AML-193 (cell line): ENCODE measurements at places on chromosomes 16 and 17.

- no peak for DNase-seq
Measured at GRCh38 chr17:42243493-42243982, 32.7 kb downstream of the STAT5B start.

GRCh38 chr16:84950906-84951305, 60.4 kb downstream of the ZDHHC7 start:
- DNase-seq, result peak; percentile 20

DNA sequence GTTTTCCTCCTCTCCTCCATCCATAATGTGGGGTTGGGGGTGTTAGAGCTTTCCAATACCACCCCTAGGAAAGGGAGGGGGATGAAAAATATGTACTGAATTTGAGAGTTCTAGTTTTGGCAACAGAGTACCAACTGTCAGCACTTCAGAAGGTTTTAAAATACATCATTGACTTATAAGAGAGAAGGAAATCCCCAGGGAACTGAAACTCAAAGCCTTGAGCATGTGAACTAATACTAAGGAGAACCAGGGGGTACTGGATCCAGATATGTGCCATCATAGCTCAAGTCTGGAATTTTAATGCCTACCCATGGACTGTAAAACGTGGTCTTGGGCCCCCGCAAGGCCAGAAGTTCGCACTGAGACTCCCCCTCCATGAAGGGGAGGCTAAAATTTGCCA, 15.8 kb downstream of the CACNG5 start:
- no peak for DNase-seq

DNA sequence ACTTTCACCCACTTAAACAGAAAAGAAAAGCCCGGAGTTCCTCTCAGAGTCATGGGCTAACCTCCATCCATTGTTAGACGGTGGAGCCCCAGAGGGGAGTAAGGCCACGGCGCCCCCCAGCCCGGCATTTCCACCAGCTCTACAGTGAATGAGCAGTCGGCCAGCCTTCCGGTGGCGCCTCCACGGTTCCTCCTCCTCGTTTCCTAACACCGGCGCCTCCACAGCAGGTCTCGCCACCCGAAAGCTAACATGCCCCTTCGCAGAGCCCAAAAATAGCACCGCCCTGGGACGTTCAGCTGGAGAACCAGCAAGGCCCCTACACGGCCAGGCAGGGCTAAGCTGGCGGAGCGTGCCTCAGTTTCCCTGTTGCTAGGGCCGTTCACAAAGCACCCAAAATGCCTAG, 858 bp downstream of the MMD start:
- DNase-seq, result peak; percentile 42

GRCh38 chr16:67943256-67943618, 683 bp downstream of the LCAT start:
- no peak for DNase-seq

DNA sequence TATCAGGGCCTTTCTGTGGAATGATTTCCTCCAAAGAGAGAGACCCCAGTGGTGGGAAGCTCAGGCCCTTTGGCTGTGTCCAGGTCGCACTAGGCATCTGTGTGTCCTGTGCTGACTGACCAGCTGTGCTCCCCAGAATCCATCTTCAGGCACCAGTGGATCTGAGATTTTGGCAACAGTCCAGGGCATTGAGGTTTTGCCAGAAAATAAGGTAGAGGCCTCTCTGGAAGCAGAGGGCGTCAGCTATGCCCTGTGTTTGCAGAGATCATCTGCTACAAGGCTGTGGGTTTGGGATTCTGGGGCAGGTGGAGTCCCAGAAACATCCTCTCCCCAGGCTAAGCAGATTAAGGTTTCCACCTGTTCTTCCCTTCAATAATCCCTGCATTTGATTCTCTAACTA, 57.5 kb upstream of the TOB1 start:
- no peak for DNase-seq

DNA sequence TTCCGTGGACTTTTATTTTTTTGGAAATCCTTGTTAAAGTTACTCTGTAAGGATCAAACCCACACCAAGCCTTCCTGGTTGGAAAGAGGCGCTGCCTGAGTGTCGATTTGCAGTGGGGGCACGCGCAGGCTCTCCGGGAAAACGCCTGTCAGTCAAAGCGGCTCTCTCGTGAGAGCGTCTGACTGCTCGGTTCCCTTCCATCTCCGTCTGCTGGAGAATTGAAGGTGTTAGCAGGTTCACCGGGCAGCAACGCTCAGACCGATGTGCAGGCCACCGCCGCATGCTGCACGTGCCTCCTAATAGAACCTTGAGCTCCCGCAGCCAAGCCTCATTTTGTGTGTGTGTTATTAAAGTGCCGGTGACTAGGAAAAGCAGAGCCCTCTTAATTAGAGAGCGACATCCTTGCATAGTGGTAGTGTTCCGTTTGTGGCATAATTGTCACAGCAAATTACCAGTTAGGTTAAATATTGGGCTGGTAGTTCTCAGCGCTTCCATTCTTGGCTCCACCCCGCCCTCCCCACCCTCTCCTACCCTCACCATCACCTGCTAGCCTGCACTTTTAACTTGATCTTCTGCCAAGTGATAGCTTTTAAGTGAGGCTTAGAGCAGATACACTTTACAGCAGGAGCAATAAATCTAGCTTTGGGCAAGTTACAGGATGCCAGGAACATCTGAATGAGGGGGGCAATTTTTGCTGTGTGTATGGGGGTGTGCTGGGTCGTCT, 75.5 kb downstream of the RPA1 start:
- no peak for DNase-seq

DNA sequence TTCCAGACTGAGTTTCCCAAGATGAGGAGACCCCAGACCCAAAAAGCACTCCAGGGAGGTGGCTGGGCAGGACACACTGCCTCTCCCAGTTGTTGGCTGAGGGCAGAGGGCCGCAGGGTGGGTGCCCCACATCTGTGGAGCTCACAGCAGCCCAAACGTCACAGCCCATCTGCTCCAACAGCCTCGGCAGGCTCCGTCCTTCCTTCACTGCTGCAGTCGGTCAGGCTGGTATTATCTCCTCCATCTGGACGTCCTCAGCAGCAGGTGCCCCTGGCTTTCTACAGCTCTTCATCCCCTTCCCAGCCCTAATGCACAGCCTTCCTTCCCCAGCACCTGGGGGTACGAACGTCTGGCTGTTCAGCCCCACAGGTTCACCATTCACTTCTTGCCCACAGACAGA, 55.2 kb downstream of the PRMT7 start:
- no peak for DNase-seq

DNA sequence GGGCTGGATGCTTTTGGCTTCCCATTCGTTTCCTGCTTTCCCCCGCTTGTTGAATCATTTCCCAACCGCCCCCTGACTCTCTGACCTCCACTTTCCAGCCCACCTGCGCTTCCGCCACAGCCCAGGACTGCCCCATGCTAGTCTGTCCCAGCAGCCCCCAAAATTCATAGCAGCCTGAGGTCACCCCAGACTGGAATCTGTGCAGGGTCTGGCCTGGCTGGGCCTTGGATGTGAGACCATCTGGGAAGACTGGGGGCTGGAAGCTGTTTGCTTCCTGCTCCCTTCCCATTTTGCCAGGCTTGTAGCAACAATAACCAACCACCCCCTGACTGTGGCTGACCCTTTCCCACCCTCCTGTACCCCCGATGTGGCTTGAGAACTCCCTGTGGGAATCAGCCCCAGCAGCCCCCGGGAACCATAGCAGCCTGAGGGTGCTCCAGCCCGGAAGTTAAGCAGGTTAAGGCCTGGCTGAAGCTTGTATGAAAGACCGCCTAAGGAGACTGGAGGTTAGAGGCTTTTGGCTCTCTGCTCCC, 2290.8 kb downstream of the TP53TG3F start:
- DNase-seq, result no peak

- DNase-seq, result no peak
Measured at GRCh38 chr17:21252289-21252795, 868 bp downstream of the NATD1 start.

GRCh38 chr16:80454802-80455201, 86.0 kb upstream of the DYNLRB2 start:
- no peak for DNase-seq

GRCh38 chr17:39867084-39867879, 720 bp upstream of the ZPBP2 start:
- DNase-seq, result no peak

- DNase-seq, result no peak
Measured at GRCh38 chr17:2022647-2023240, 2.4 kb downstream of the RTN4RL1 start.

GRCh38 chr16:56743840-56744239, 13.9 kb downstream of the NUP93 start:
- DNase-seq, result no peak

DNA sequence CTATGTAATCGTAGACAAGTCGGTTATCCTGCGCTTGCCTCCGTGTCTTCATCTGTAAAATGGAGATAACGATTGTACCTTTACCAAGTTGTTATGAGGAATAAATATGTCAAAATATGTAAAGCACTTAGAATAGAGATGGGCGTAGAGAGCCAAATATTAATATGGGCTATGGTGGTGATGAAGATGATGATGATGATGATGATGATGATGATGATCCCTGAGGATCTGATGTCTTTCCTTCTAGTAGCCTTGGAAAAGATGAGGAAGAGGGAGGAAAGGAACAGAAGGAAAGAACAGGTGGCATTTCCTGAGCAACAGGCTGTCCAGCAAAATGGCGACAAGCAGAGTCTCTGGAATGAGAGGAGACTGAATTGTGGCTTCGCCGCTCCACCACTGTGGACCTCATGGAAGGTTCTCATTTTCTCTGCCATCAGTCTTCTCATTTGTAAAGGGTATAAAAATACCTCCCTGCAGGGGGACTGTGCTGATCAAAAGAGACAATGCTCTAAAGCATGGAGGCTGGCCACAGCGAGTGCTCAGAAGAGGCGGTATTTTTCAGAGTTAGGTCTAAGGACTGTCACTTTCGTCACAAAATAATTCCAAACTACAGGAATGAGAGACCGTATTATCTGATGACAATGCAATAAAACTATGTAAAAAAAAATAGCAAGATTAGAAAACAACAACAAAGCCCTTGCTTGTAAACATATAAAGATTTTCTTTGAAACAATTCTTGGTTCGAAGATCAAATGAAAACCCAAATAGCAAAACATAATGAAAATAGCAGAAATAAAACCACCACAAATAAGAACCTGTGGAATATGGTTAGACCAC, 17.2 kb upstream of the RCVRN start:
- no peak for DNase-seq

DNA sequence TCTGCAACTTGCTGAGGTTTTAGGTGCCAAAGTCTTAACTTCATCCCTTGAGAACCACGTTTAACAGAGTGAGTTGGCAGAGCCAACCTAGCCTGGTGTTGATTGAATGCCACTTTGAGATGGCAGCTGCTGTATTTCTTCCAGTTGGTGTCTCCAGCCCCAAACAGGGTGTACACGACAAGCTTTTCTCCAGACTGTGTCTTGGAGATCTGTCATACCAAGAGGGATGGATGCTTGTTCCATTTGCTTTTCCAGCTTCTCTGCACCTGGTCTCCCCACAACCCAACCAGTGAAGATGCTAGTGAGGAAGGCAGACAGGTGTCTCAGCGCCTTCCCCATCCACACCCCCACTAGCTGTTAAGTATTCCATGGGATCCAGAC, 141.1 kb upstream of the HS3ST2 start:
- DNase-seq, result no peak

- no peak for DNase-seq
Measured at GRCh38 chr17:46152423-46152822, 40.8 kb downstream of the KANSL1 start.

DNA sequence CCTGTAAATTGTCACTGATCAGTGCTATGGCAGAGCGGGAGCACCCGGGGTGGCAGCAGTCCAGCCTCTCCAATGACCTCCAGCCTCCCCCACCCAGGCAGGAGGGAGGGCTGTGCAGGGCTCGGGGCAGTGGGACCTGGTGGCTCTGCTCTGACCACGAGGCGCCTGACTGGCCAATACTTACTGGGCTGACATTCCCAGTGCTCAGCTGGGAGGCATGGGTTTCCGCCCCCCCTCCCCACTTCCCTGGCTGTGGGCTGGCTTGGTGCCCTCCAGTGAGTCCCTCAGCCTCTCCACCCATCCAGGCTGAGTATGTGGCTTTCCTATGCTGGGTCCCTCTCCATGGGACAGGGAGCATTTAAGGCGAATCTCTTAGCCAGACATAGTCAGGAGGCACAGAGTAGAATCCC, 2.7 kb downstream of the SOCS3 start:
- DNase-seq, result no peak

- no peak for DNase-seq
Measured at GRCh38 chr16:80563066-80563465, 22.3 kb downstream of the DYNLRB2 start.

DNA sequence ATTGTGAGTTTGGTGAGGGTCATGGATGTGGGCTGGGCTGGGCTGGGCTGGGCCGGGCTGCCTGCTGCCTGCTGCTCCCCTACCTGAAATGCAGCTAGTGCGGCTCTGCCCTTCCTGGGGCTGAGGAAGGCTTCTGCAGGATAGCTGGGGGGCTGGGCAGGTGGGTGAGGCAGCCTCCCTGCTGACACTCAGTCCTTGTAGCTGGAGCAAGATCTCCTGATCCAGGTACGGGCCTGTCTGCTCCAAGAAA, 4.7 kb downstream of the RPL13 start:
- no peak for DNase-seq

GRCh38 chr16:86874141-86874540, 295.8 kb downstream of the FOXL1 start:
- no peak for DNase-seq

- DNase-seq, result peak; percentile 64
Measured at GRCh38 chr17:57874434-57875289, 24.8 kb upstream of the MRPS23 start.

- no peak for DNase-seq
Measured at GRCh38 chr16:8742068-8742467, 55.4 kb downstream of the TMEM186 start.

DNA sequence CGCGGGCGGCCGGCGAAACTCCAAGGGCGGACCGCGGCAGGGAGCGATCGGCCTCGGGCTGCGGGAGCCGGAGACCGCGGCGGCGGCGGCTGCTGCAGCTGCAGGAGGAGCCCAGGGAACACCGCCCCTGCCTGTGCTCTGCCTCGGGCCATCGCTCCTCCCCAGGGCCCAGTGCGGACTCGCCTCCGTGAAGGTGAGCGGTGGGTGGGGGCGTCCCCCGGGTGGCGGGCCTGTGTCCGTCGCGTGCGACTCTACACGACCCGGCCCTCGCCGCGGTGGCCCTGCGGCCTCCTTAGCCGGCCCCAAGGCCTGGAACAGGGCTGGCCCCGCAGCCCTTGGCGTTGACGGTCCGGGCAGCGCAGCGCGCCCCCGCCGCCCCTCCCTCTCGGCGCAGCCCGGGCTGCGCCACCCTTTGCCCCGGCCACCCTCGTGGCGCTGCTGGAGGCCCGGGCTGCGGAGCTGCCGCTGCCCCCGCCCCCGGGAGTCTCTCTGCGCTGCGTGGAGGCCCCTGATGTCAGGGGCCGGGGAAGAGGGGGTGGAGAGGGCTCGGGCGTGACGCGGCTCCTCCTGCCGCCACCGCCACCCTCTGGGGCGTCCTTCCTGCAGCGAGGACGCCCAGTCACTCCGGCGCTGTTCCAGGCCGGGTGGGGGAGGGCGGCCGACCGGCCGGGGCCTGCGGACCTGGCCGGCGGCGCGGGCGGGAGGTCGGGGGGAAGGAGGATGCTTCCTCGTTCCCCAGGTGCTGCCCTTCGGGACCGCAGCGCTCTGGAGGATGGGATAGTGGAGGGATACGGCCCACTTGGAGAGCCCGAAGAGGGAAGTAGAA, 485 bp downstream of the DYNLL2 start:
- peak; percentile 62 for DNase-seq

GRCh38 chr17:31841850-31842194, 17.2 kb downstream of the COPRS start:
- no peak for DNase-seq

- DNase-seq, result no peak
Measured at GRCh38 chr17:42493319-42493718, 34.6 kb downstream of the ATP6V0A1 start.
